ENCODE measurements at places on chromosomes 6 and 20.

GRCh38 chr6:144214622-144215401 lies 64.5 kb downstream of the STX11 start:
- DNase-seq, result no peak

DNA sequence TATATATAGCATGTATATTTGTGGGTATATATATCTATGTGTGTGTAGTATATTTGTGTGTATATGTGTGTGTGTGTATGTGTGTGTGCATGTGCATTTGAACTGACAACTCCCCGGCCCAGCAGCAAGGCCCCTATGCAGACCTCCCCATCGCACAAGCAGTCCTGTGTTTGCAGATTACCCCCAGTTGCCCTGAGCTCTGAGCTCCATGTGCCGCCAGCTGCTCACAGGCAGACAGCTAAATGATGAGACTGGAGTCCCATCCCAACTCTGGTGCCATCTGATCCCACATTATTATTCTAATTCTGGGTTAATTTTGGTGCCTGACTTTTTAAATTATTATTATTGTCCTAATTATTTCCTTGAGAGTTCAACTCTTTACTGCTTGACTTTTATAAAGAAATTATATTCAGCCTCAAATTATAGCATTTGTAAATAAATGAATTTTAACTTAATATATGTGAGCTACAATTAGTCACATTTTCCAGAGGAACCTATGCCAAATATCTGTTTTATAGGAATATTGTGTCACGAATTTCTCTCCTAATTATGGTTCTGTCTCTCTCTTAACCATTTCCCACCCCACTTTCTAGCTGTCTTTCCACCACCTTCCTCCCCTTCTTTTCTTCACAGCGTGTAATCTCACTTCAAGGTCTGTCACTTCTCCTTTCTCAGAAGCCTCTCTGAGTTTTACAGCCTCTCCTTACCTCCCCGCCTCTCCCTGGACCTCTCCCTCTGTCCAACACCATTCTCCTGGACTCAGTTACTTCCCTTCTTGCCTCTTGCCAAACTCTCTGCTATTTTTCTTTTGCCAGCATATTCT lies 90.6 kb upstream of the SYNDIG1 start:
- no peak for DNase-seq

DNA sequence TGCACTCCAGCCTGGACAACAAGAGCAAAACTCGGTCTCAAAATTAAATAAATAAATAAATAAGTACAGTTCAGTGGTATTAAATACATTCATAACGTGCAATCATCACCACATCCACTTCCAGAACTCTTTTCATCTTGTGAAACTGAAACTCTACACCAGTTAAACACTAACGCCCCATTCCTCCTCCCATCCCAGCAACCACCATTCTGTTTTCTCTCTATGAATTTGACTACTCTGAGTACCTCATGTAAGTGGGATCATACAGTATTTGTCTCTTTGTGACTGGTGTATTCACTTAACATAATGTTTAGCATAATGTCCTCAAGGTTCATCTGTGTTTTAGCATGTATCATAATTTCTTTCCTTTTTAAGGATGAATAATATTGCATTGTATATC lies 29.1 kb upstream of the SCML4 start:
- no peak for DNase-seq

DNA sequence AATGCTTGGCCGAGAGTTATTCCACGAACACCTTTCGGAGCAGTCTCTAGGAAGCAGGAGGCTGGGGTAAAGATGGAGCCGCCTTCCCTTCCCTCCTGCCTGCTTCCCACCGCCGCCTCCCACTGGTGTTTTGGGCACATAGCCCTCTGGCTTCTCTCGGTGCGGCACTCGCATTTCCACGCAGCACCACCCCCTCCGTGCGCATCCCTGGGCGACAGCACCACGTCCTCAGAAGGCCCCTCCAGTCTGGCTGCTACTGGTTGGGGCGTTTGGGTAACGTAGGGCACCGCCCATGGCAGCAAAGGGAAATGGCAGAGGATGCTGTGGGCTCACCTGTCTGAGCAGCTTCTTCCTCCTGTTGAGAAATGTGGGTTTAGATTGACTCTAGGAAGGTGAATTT lies 2.4 kb downstream of the COL20A1 start:
- DNase-seq, result no peak

GRCh38 chr6:11139051-11139960 lies 27.8 kb upstream of the ERVFRD-1 start:
- DNase-seq, result no peak

GRCh38 chr6:42555477-42556457 lies 8.1 kb upstream of the UBR2 start:
- DNase-seq, result no peak

- no peak for DNase-seq
These were observed 74.5 kb downstream of the DACT2 start for GRCh38 chr6:168244961-168245551.

- DNase-seq, result no peak
These were observed 326.6 kb downstream of the ZFAND3 start for GRCh38 chr6:38146021-38146733.

DNA sequence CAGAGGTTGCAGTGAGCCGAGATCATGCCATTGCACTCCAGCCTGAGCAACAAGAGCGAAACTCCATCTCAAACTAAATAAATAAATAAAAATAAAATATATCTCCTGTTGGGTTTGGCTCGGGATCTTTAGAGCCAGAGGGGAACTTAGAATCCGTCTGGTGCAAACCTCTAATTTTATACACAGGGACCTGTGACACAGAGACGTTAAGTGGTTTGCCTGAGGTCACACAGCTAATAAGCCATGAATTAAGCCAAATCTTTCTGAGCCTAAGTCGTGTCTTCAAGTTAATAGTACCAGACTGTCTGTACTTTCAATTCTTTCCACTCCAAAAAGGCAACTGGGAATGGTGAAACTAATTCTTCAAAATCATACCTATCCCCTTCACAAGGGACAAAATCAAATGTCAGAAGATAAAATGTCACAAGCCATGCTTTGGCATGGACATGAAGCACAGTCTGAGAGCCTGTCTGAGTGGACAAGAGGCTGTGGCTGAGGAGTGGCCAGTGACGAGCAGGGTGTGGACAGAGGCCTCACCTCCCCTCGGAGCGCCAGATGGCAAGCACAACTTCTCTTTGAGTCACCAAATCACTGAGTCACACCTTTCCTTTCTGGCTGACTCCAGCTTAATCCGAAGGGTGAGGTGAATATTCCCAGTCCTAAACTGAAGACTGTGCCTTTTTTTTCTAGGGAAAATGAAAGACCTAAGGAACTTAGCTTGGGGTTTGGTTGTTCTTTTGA lies 177.4 kb downstream of the TFAP2A start:
- DNase-seq, result no peak

GRCh38 chr6:30847971-30848436 lies 36.3 kb upstream of the DDR1 start:
- no peak for DNase-seq

Measured in thoracic aorta (tissue), 2 donors.